ENCODE measurements at places on chromosomes 2 and 18. TPM values are rescaled to one million over a fixed set of nuclear protein-coding genes. Genes with fewer than 3 reads are reported as not detected.

Gene FEV
- total RNA-seq, result not detected

Gene TTC39C
- total RNA-seq, result 94.4 TPM

Gene C2orf80
- total RNA-seq, result not detected

Gene DDX18
- total RNA-seq, result 70.9 TPM

Gene COBLL1
- total RNA-seq, result not detected

Gene DSEL
- 0.18 TPM for total RNA-seq

Gene CDH20
- not detected for total RNA-seq

Gene UNC80
- total RNA-seq, result not detected

Gene KIAA2012
- total RNA-seq, result not detected

Gene DTNA
- total RNA-seq, result not detected

Gene MREG
- 12.6 TPM for total RNA-seq

Gene AGAP1
- total RNA-seq, result 1.1 TPM

Gene PTPN4
- 84.5 TPM for total RNA-seq

Gene HOXD1
- not detected for total RNA-seq

Gene ZDBF2
- 13.2 TPM for total RNA-seq

Gene CARF
- total RNA-seq, result 11.9 TPM

Gene RPRM
- total RNA-seq, result not detected

Gene RFX8
- 2.6 TPM for total RNA-seq

Gene RESP18
- total RNA-seq, result not detected

Gene NOSTRIN
- not detected for total RNA-seq

Gene ROCK2
- total RNA-seq, result 22.6 TPM

Gene C2orf68
- 50.9 TPM for total RNA-seq

Gene PTPRN
- 0.33 TPM for total RNA-seq

Gene SERPINB11
- total RNA-seq, result not detected

Gene LOXHD1
- not detected for total RNA-seq

Gene ALLC
- total RNA-seq, result not detected

Gene TGIF1
- total RNA-seq, result 24.7 TPM

Gene COL6A3
- 0.90 TPM for total RNA-seq

Gene MSTN
- not detected for total RNA-seq
